Neural cell (in vitro differentiated cells): ENCODE measurements at places on chromosomes 2 and 18. TPM values are rescaled to one million over a fixed set of nuclear protein-coding genes. Genes with fewer than 3 reads are reported as not detected.

CENPA gene
- 0.54 and 2.1 TPM in 2 replicates for polyA plus RNA-seq

EVX2 gene
- not detected in 2 replicates for polyA plus RNA-seq

PLB1 gene
- polyA plus RNA-seq = 2.8 and 3.4 TPM in 2 replicates

ME2 gene
- 64.3 and 76.2 TPM in 2 replicates for polyA plus RNA-seq

SCYGR4 gene
- not detected in 2 replicates for polyA plus RNA-seq

FAP gene
- 0.16 TPM in 1 of 2 replicates, not detected in the other for polyA plus RNA-seq

RNF144A gene
- 26.9 and 27.8 TPM in 2 replicates for polyA plus RNA-seq

CCDC93 gene
- 98.4 and 112 TPM in 2 replicates for polyA plus RNA-seq

GKN1 gene
- polyA plus RNA-seq = not detected in 2 replicates

SLC9A4 gene
- 0.06 and 0.15 TPM in 2 replicates for polyA plus RNA-seq

ICA1L gene
- polyA plus RNA-seq = 61.2 and 61.4 TPM in 2 replicates

CNGA3 gene
- 0.64 and 1.1 TPM in 2 replicates for polyA plus RNA-seq

GAD1 gene
- 56.3 and 66.4 TPM in 2 replicates for polyA plus RNA-seq
